ENCODE measurements at places on chromosomes 13 and 19. TPM values are rescaled to one million over a fixed set of nuclear protein-coding genes. Genes with fewer than 3 reads are reported as not detected.

Gene SRRM5
- 0.37 TPM for total RNA-seq

Gene TYROBP
- not detected for total RNA-seq

Gene ARHGAP45
- total RNA-seq = 17.1 TPM

Gene SWSAP1
- total RNA-seq = 2.8 TPM

Gene ARRDC5
- not detected for total RNA-seq

Gene LILRB2
- total RNA-seq = not detected

Gene CABP5
- not detected for total RNA-seq

Gene DMKN
- total RNA-seq = 465 TPM

DNA sequence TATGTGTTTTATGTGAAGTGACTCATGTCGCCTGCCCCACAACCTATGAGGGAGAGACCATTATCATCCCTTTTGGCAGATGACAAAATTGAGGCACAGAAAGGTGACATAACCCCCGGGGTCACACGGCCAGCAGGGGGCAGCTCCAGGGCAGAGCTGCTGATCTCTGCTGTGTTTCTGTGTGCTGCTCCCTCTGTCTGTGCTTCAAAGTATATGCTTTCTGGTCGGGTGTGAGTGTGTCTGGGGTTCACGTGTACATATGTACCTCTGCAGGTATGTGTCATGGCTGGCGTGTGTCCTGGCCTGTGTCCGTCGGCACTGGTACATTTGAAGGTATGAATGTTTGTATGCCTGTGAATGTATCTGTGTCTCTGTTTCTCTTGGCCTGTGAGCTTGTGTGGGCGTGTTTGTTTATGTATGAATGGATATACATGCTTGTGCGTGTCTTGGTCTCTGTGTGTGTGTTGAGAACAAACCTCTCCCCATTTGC is 7.1 kb downstream of the LIPE start:
- peak; percentile 81 for DNase-seq
- H3K4me3 ChIP-seq = no peak overlapping the region
- no peak overlapping the region for H3K27ac ChIP-seq
- no peaks in the 10 kb centered on the region for H3K4me1 ChIP-seq
- H3K27me3 ChIP-seq = peaks cover 26% of the 10 kb centered on the region
- no peaks in the 10 kb centered on the region for H3K36me3 ChIP-seq

DNA sequence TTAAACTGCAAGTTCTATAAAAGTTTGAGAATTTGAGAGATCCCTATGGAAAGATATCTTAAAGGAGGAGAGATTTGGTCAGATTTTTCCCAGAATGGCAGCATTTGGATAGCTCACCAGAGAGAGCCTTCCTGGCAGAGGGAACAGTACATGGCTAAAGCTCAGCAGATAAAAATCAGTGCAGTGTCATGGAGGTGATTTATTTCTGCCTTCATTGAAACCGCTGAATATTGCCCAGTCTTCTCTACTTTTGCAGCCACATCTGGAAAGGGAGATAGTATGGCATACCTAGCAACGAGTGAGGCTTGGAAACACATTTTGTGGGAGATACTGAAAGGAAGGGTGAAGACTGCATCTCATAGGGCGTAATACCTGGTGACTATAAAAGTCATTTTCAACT is 155.2 kb downstream of the RFC3 start:
- no peaks in the 10 kb centered on the region for H3K36me3 ChIP-seq
- no peaks in the 10 kb centered on the region for H3K4me1 ChIP-seq
- no peak overlapping the region for H3K27ac ChIP-seq
- no peak overlapping the region for H3K4me3 ChIP-seq
- no peak for DNase-seq
- no peaks in the 10 kb centered on the region for H3K27me3 ChIP-seq

DNA sequence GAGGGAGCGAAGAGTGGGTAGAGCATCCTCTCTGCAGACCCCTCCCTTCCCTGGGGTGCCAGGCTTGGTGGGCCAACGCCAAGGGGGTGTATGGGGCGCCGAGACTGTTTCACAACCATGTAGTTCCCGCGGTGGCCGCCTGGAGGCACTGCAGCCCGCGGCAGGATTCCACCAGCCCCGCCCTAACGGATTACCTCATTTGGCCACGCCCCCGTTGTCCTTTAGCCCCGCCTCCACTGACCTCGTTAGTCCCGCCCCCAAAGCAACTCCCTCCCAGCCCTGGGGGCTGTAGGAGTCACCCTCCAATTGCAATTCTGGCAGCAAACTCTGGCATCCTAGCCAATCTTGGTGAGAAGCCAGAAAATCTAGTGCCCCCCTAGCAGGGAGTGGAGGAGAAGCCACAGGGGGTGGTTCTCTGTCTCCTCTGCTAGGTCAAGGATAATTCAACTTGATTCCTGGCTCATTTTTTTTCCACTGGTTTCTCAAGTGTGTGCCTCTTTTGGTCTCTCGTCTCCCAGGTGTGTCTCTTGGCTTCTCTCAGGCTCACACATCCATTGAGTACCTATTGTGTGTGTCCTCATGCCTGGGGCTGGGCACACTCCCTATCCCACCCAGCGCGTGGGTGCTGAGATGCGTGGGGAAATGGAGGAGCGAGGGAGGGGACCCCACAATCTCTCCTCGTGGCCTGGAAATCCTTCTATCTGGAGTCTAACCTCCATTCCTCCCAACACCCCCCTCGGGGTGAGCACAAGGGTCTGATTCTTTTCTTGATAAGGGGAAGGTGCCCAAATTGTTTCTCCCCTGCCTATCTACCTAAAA is 2.0 kb downstream of the OLFM2 start:
- no peak overlapping the region for H3K4me3 ChIP-seq
- H3K27me3 ChIP-seq = peaks cover 20% of the 10 kb centered on the region
- no peak overlapping the region for H3K27ac ChIP-seq
- DNase-seq = peak; percentile 97
- no peaks in the 10 kb centered on the region for H3K4me1 ChIP-seq
- H3K36me3 ChIP-seq = no peaks in the 10 kb centered on the region

GRCh38 chr13:31595563-31595962 is 143.8 kb upstream of the RXFP2 start:
- H3K36me3 ChIP-seq = no peaks in the 10 kb centered on the region
- no peak for DNase-seq
- peaks cover 8% of the 10 kb centered on the region for H3K4me1 ChIP-seq
- no peak overlapping the region for H3K4me3 ChIP-seq

- no peak overlapping the region for H3K27ac ChIP-seq
- DNase-seq = peak; percentile 58
- H3K4me1 ChIP-seq = no peaks in the 10 kb centered on the region
- H3K4me3 ChIP-seq = no peak overlapping the region
- peaks cover 93% of the 10 kb centered on the region for H3K27me3 ChIP-seq
Measured at GRCh38 chr19:46821512-46822409, 28.9 kb downstream of the AP2S1 start.

GRCh38 chr19:19274146-19274545 is 1.0 kb upstream of the TM6SF2 start:
- DNase-seq = peak; percentile 48
- no peak overlapping the region for H3K4me3 ChIP-seq
- no peak overlapping the region for H3K27ac ChIP-seq
- peaks cover 24% of the 10 kb centered on the region for H3K36me3 ChIP-seq
- no peaks in the 10 kb centered on the region for H3K27me3 ChIP-seq

- DNase-seq = no peak
- H3K27me3 ChIP-seq = no peaks in the 10 kb centered on the region
- no peaks in the 10 kb centered on the region for H3K36me3 ChIP-seq
- H3K4me3 ChIP-seq = no peak overlapping the region
- no peak overlapping the region for H3K27ac ChIP-seq
Measured at GRCh38 chr13:30151388-30151787, 156.0 kb downstream of the KATNAL1 start.

DNA sequence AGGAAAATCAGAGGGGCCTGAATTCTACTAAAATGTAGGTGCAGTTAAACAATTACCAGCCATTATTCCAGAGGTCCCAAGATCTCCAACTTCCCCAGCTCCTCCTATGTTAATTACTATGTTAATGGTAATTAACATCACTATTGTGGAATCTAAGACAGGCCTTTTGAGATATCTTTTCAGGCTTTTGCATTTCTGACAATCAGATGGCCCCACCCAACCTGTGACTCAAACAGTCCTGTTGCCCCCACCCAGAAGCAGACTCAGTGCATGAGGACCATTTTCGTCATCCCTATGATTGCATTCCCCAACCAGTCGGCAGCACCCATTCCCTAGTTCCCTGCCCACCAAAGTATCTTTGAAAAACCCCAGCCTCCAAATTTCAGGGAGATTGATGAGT is 8.5 kb upstream of the ZNF30 start:
- no peak for DNase-seq
- H3K27ac ChIP-seq = no peak overlapping the region
- no peaks in the 10 kb centered on the region for H3K4me1 ChIP-seq
- peak overlapping the region; percentile 23 for H3K4me3 ChIP-seq
- H3K27me3 ChIP-seq = no peaks in the 10 kb centered on the region
- no peaks in the 10 kb centered on the region for H3K36me3 ChIP-seq

- H3K4me3 ChIP-seq = peak overlapping the region; percentile 98
- H3K27me3 ChIP-seq = no peaks in the 10 kb centered on the region
- H3K36me3 ChIP-seq = no peaks in the 10 kb centered on the region
- H3K4me1 ChIP-seq = peaks cover 4% of the 10 kb centered on the region
- no peak overlapping the region for H3K27ac ChIP-seq
Measured at GRCh38 chr19:38265213-38265861, 964 bp downstream of the SPINT2 start.

- no peaks in the 10 kb centered on the region for H3K4me1 ChIP-seq
- H3K4me3 ChIP-seq = no peak overlapping the region
- no peaks in the 10 kb centered on the region for H3K27me3 ChIP-seq
- H3K36me3 ChIP-seq = no peaks in the 10 kb centered on the region
Measured at GRCh38 chr13:50200988-50201387, 185.7 kb downstream of the KCNRG start.

GRCh38 chr19:10137751-10138682 is 18.3 kb upstream of the EIF3G start:
- H3K4me3 ChIP-seq = no peak overlapping the region
- H3K27ac ChIP-seq = no peak overlapping the region
- no peak for DNase-seq
- peaks cover 77% of the 10 kb centered on the region for H3K36me3 ChIP-seq
- no peaks in the 10 kb centered on the region for H3K27me3 ChIP-seq
- no peaks in the 10 kb centered on the region for H3K4me1 ChIP-seq

DNA sequence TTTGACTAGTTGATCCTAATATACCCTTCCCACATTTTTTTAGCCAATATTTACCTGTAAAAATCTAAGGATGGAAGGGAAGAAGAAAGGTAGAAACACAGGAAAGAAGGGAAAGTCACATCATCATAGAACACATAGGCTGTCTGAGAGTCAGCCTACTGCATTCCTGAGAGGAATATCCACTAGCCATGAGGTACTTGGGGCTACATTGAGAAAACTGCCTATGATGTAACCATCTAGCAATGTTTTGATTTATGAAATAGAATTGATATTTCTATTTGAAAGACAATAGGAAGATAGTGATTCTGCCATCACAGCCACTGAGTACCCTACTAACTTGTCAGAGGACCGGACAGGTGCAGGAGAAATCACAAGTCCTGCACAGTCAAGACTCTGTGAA is 873.8 kb downstream of the GPC5 start:
- H3K4me3 ChIP-seq = no peak overlapping the region
- no peak overlapping the region for H3K27ac ChIP-seq
- H3K27me3 ChIP-seq = no peaks in the 10 kb centered on the region
- no peaks in the 10 kb centered on the region for H3K36me3 ChIP-seq

Measured in endodermal cell (in vitro differentiated cells).